ENCODE measurements at places on chromosomes 3 and 15. TPM values are rescaled to one million over a fixed set of nuclear protein-coding genes. Genes with fewer than 3 reads are reported as not detected.

GRCh38 chr15:81026836-81027599 is 26.3 kb downstream of the TLNRD1 start:
- peaks cover 31% of the 10 kb centered on the region for H3K4me1 ChIP-seq
- no peak overlapping the region for H3K4me3 ChIP-seq
- H3K36me3 ChIP-seq, result peaks cover 11% of the 10 kb centered on the region
- no peak for DNase-seq
- no peaks in the 10 kb centered on the region for H3K27me3 ChIP-seq

GRCh38 chr15:35281515-35281914 is 196.4 kb upstream of the NANOGP8 start:
- H3K27ac ChIP-seq, result no peak overlapping the region
- no peaks in the 10 kb centered on the region for H3K27me3 ChIP-seq
- peaks cover 8% of the 10 kb centered on the region for H3K4me1 ChIP-seq
- no peak for DNase-seq
- H3K4me3 ChIP-seq, result no peak overlapping the region
- peaks cover 62% of the 10 kb centered on the region for H3K36me3 ChIP-seq

GRCh38 chr3:99789011-99789721 is 28.5 kb upstream of the CMSS1 start:
- H3K27ac ChIP-seq, result no peak overlapping the region
- H3K4me3 ChIP-seq, result no peak overlapping the region

DNA sequence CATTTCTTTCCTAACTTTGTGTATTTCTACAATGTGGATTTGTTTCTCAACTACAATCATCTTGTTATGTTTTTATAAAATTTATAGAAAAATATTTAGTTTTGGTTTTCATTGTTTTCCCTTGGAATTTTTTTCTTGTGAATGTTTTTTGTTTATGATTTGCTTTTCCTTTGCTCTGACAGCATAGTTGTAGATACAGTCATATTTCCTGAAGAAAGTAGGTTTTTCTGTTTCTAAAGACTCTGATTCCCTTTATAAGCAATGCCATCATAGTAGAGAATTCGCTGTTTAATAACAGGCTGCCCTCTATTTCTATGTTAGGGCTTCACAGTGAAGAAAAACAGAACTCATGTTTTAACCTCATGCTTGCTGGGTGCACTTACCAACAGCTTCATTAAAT is 482.3 kb downstream of the ZBBX start:
- no peaks in the 10 kb centered on the region for H3K36me3 ChIP-seq
- no peaks in the 10 kb centered on the region for H3K4me1 ChIP-seq
- H3K4me3 ChIP-seq, result no peak overlapping the region
- no peak for DNase-seq
- H3K27ac ChIP-seq, result no peak overlapping the region
- no peaks in the 10 kb centered on the region for H3K27me3 ChIP-seq

DNA sequence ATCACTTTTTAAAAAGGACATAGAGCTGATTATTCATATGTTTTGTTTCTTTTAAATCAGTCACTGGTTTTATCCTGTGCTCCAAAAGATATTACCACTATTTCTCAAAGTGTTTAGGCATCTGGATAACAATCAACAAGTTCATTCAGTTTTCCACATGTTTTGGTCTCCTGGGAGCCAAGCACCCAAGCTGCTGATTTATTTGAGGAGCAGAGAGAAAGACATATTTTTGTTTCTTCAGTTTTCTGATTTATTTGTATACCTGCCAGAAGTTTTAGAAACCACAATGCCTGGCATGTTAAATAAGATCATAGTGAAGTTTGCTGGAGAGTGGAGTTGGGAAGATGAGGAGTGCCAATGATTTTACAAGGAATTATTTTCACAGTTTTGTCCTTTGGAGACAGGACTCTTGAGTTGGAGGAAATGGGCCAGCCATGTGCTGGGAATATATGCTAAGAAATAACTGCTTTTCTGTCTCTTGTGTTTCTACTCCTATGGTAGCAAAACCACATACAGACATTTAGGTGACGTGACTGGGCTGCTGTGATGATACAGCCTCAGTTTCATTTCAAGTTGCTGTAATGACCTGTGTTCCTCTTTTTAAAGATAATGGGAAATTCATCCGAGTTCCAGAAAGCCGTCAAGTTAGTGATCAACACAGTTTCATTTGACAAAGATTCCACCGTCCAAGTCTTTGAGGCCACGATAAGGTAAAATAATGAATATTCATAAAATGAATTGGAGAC is 11.7 kb downstream of the EDEM1 start:
- no peak overlapping the region for H3K4me3 ChIP-seq
- no peaks in the 10 kb centered on the region for H3K27me3 ChIP-seq
- peaks cover 48% of the 10 kb centered on the region for H3K4me1 ChIP-seq
- peak overlapping the region; percentile 93 for H3K27ac ChIP-seq
- H3K36me3 ChIP-seq, result peaks cover 44% of the 10 kb centered on the region

ERICH6 gene
- not detected for total RNA-seq

DNA sequence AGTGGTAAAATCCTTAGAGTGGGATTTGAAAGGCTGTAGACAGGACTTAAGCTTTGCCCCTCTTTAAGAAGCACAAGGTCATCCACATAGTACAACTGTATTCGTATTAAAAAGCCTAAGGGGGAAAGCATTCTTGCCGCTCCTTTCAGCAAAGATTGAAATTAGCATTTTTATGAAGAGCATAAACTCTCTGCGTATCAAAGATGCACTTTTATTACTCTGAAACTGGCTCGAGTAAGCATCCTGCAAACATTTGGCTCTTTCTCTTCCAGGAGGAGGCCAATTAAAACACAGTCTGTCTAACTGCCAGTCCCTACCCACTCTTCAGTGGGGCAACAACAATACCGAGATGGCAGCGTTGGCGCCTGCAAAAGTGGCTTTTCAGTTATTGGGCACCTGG is 192.5 kb upstream of the TPRG1 start:
- no peak overlapping the region for H3K4me3 ChIP-seq
- DNase-seq, result no peak
- no peak overlapping the region for H3K27ac ChIP-seq
- H3K36me3 ChIP-seq, result no peaks in the 10 kb centered on the region

DNA sequence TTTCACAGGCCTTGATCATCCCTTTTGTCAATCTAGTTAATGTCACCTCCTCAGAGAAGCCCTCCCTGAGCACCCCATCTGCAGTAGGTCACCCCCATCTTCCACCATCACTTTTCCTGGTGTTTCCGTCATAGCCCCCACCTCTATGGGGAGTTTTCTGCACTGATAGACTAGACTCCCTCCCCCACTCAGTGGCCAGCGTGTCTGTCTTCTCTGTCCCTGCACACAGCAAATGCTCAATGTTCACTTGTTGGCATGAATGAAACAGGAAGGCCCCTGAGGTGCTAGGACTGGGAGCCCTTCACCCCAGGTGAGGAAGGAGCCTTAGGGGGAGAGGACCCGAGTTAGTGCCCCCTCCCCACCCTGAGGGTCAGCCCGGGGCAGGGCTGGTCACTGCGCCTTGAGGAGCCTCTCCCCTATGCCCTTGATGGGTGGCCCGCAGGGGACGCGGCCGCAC is 15.8 kb upstream of the FANCD2 start:
- no peak overlapping the region for H3K27ac ChIP-seq
- H3K36me3 ChIP-seq, result no peaks in the 10 kb centered on the region
- peak overlapping the region; percentile 64 for H3K4me3 ChIP-seq

FMN1 gene
- 3.6 TPM for total RNA-seq

FANCD2OS gene
- not detected for total RNA-seq

BFSP2 gene
- not detected for total RNA-seq

GRCh38 chr3:30477149-30477921 is 129.1 kb upstream of the TGFBR2 start:
- H3K27ac ChIP-seq, result no peak overlapping the region
- H3K4me1 ChIP-seq, result peaks cover 4% of the 10 kb centered on the region
- H3K4me3 ChIP-seq, result no peak overlapping the region
- H3K36me3 ChIP-seq, result peaks cover 21% of the 10 kb centered on the region

GRCh38 chr3:196063049-196063448 is 18.8 kb downstream of the TFRC start:
- no peak overlapping the region for H3K27ac ChIP-seq
- H3K4me1 ChIP-seq, result peaks cover 28% of the 10 kb centered on the region
- no peak overlapping the region for H3K4me3 ChIP-seq
- DNase-seq, result no peak
- no peaks in the 10 kb centered on the region for H3K27me3 ChIP-seq

CCDC14 gene
- 67.0 TPM for total RNA-seq

DNA sequence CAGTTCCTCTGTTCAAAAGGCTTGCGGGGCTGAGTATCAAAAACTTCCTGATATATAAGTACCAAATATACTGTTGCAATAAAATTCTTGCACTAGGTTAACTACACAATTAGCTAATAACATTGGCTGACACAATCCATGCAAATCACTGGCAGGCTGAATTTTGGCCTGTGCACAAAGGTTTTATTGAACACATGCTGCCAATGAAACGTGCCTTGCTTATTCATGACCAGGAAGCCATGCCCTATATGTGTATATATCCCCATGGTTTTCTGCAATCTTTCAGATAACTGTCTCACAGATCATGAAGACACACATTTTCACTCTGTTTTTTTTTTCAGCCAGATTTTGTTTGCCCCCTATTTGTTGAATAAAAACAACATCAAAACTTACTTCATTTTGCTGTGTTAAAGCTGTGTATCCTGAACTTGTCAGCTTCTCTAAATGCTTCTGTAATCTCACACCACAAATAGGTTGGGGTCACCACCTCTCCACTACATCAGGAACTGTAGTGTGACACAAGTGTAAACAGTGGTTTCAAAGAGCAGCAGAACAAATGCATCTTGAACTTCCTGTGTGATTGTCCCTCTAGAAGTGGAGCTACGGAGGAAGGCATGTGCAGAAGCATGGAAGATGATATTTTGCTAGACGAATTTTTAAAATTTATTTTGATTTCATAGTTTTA is 920.7 kb upstream of the NR2F2 start:
- H3K4me1 ChIP-seq, result no peaks in the 10 kb centered on the region
- H3K27ac ChIP-seq, result no peak overlapping the region
- no peak for DNase-seq
- H3K36me3 ChIP-seq, result no peaks in the 10 kb centered on the region

OSTN gene
- total RNA-seq, result not detected

GRCh38 chr3:139560411-139560810 is 20.9 kb upstream of the RBP1 start:
- peaks cover 19% of the 10 kb centered on the region for H3K4me1 ChIP-seq
- no peak for DNase-seq
- no peaks in the 10 kb centered on the region for H3K27me3 ChIP-seq
- H3K27ac ChIP-seq, result no peak overlapping the region
- no peaks in the 10 kb centered on the region for H3K36me3 ChIP-seq

GABRG3 gene
- total RNA-seq, result 0.72 TPM

C3orf70 gene
- total RNA-seq, result 0.64 TPM

MINDY2 gene
- total RNA-seq, result 29.9 TPM

- peaks cover 31% of the 10 kb centered on the region for H3K4me1 ChIP-seq
- peaks cover 20% of the 10 kb centered on the region for H3K36me3 ChIP-seq
Measured at GRCh38 chr3:156676768-156677479, 2.5 kb downstream of the TIPARP start.

GRCh38 chr3:13134879-13135206 is 61.6 kb upstream of the IQSEC1 start:
- H3K4me1 ChIP-seq, result peaks cover 18% of the 10 kb centered on the region
- no peak for DNase-seq
- H3K4me3 ChIP-seq, result no peak overlapping the region
- no peak overlapping the region for H3K27ac ChIP-seq
- no peaks in the 10 kb centered on the region for H3K27me3 ChIP-seq

DNA sequence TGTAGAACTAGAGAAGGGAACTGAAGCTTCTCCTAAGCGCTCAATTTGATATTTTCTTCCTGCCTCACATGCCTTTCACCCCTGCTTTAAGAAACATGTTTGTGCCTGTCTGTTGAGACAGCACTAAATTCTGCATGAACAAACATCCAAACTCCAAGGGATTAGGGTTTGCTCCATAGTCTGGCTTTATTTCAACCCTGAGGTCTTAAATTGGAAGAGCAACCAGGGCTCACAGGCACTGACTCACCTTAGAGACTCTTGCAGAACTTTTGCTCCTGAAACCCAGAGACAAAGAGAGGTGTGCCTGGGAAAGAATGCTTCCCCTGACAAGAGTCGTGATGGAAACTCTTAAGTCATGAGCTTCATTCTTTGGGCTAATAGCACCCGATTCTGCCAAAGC is 393.9 kb upstream of the MCTP2 start:
- H3K4me3 ChIP-seq, result no peak overlapping the region
- H3K27me3 ChIP-seq, result peaks cover 4% of the 10 kb centered on the region
- H3K27ac ChIP-seq, result peak overlapping the region; percentile 96
- H3K4me1 ChIP-seq, result peaks cover 29% of the 10 kb centered on the region

TM4SF4 gene
- 2.0 TPM for total RNA-seq

CCDC54 gene
- not detected for total RNA-seq

- no peaks in the 10 kb centered on the region for H3K36me3 ChIP-seq
- no peak overlapping the region for H3K27ac ChIP-seq
- no peak for DNase-seq
- no peaks in the 10 kb centered on the region for H3K27me3 ChIP-seq
Measured at GRCh38 chr3:100002599-100003350, 111.5 kb downstream of the FILIP1L start.

DNA sequence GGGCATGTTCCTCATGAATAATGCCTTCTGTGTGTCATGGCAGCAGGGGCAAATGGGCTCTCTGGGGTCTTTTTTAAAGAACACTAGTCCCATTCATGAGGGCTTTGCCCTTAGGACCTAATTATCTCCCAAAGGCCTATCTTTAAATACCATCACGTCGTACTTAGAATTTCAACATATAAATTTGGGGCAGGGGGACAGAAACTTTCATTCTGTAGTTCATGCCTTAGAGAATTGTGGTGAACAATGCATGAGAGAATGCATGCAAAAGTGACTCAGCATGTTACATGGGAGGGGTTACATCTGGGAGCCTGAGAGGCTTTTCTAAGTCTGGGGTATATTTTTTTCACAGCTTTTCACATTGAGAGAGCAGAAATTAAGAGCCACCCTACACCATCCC is 208.5 kb upstream of the ROPN1 start:
- H3K27me3 ChIP-seq, result no peaks in the 10 kb centered on the region
- H3K36me3 ChIP-seq, result no peaks in the 10 kb centered on the region
- peaks cover 16% of the 10 kb centered on the region for H3K4me1 ChIP-seq

- no peak for DNase-seq
- H3K4me1 ChIP-seq, result peaks cover 18% of the 10 kb centered on the region
- no peak overlapping the region for H3K27ac ChIP-seq
- H3K27me3 ChIP-seq, result peaks cover 32% of the 10 kb centered on the region
- H3K4me3 ChIP-seq, result peak overlapping the region; percentile 53
- H3K36me3 ChIP-seq, result no peaks in the 10 kb centered on the region
Measured at GRCh38 chr15:62058327-62059028, 1.8 kb downstream of the VPS13C start.

ROBO2 gene
- total RNA-seq, result 11.7 TPM

DNA sequence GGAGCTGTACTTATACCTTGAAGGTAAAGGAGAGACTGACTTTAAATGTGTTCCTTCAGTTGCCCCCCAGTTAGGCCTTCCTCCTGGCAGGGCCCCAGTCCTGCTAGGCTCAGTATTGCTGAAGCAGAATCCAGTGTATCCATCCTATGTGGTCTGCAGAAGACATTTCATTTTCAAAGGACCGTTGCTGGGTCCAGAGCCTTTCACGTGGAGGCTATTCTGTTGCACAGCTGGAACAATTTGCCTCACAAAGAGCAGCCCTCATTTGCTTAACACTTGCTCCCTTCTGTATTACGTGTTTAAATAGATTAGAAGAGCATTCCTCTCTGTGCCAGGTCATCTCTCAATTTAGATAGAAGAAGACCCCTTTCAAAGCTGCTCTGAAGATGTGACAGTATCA is 78.9 kb upstream of the CFAP20DC start:
- peak overlapping the region; percentile 20 for H3K4me3 ChIP-seq
- no peaks in the 10 kb centered on the region for H3K27me3 ChIP-seq
- DNase-seq, result peak; percentile 54
- H3K27ac ChIP-seq, result peak overlapping the region; percentile 81
- H3K4me1 ChIP-seq, result peaks cover 46% of the 10 kb centered on the region
- no peaks in the 10 kb centered on the region for H3K36me3 ChIP-seq

Measured in WTC11 (cell line).